Activated T-helper 17 cell treated with anti-CD3 and anti-CD28 coated beads, Interleukin-2, amount 50 U/mL, for 72 hours (primary cell): ENCODE measurements at places on chromosomes 4 and X. TPM values are rescaled to one million over a fixed set of nuclear protein-coding genes. Genes with fewer than 3 reads are reported as not detected.

- peak; percentile 28 for ATAC-seq
Observed at GRCh38 chrX:153944140-153944799, at the start of gene RENBP. RENBP (minus strand) TSS chrX:153944643; CDS start chrX:153944610, 33 bp downstream.

DNA sequence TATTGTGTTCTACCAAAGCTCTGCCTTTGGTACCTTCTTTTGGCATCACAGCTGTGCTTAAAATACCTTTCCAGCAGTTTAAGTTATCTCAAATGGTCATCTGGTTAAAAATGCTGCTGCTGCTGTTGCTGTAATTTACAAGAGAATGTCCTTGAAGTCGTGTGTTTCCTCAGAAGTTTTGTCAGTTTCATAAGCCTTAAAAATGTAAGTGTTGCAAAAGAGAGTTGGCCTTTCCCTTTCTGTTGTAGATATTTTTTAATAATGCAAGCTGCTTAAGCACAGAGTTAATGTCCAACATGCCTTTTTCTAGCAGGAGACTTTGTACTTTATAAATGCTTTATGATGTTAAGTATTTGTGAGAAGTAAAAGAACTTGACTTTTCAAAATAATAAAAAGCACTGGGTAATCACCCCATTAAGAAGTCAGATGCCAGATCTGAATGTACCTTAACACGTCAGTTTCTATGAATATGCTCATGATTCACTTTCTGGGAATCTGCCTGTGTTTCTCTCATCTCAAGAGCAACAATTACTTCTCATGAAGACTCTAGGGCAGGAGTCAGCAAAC, 35.3 kb upstream of the TENM3 start:
- ATAC-seq: peak; percentile 14

GRCh38 chr4:147773261-147774184, 41.6 kb downstream of the ARHGAP10 start:
- no peak for ATAC-seq

DNA sequence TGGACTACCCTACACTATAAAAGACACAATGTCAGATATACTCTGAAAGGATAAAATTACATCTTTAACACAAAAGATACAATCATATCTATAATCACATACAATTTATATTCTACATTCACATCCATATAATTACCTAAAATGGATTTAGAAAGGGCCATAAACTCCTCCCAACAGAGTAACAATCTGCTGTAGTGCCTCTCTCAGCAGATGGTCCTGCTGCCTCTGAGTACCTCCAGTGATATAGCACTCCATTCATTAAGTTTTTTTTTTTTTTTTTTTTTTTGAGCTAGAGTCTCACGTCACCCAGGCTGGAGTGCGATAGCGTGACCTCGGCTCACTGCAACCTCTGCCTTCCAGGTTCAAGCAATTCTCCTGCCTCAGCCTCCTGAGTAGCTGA, 7.4 kb downstream of the ANKRD37 start:
- no peak for ATAC-seq

GRCh38 chrX:130251671-130252070, 17.0 kb downstream of the ZNF280C start:
- ATAC-seq: no peak

DNA sequence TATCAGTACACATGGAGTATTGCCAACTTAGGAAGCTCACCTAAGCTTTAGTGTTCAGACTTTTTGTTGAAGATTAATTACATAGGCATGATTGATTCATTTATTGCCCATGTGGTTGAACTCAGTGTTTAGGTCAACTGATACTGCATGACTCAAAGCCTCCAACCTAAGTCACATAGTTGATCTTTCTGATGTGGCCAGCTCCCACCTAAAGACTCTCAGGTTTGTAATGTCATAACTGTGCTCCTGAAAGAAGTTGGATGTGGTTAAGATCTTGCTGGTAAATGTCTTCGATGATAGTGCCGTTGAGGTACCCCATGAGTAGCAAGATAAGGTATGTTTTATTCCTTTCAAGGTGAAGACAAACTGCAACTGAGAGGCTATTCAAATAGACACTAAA, 192.5 kb downstream of the EDA start:
- peak; percentile 95 for ATAC-seq

Gene GUCY1B1
- total RNA-seq: 0.11 TPM

Gene CYSLTR1
- total RNA-seq: 1.7 TPM

DNA sequence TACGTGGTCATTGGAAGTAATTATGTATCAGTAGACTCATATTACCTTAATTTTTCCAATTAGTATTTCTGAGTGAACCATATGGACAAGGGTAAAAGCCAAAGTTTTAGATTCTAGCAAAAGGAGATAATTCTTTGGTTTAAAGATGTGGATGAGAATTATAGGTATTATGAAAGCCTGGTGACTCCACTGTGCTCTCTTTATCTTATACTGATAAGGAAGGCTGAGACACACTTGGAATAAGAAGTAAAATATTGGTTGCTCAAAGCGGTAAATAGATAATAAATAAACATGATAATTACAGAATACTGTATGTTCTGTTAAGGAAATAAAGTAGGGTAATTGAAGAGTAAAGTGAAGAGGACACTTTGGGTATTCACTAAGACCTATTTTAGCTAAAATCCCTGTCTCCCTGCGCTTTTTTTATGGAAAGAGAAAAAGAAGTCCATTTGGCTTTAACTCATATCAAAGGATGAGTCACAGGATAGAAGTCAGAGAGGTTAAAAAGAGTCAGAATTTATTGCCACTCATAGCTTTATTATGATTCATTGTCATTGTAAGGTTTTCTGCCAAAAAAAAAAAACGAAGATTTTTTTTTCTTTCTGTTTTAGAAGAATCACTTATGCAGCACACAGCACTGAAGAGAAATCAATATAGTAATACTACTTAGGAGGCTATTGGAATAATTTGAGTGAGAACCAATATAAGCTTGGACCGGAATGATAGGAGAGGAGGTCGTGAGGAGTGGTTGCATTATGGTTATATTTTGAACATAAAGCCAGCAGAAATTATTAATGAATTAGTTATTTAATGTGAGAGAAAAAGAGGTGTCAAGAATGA, 2463.1 kb downstream of the ARAP2 start:
- no peak for ATAC-seq

DNA sequence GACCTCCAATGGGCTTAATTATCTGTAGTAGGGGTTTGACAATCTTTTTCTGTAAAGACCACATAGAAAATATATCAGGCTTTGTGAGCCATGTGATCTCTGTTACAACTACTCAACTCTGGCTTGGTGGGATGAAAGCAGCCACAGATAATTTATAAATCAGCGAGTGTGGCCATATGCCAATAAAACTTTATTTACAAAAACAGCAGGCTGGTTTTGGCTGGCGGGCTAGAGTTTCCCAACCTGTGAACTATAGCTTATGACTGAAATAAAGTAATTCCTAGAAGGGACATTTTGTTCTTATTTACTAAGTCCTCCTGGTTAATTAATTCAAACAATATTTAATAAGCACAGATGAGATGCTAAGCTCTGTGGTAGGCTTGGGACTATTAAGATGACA, 35.9 kb upstream of the AMELX start:
- ATAC-seq: no peak

Gene TLR3
- not detected for total RNA-seq

DNA sequence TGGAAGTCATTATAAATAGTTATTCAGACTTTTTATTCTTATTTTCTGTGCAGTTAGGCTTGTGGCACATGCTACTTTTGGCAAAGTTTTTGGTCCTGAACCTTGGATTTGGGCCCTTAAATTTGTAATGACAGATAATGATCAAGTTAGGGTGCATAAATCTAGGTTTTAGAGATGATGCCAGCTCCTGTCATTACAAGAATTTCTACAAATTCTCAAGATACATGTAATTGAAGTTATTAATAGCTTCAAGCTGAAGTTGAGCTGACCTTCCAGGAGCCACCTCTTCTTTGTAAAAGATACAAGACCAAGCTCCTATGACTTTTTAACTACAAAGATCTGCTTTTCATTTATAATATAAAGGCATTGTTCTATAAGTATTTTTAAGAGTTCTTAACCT, 255.6 kb upstream of the UGT8 start:
- ATAC-seq: no peak

DNA sequence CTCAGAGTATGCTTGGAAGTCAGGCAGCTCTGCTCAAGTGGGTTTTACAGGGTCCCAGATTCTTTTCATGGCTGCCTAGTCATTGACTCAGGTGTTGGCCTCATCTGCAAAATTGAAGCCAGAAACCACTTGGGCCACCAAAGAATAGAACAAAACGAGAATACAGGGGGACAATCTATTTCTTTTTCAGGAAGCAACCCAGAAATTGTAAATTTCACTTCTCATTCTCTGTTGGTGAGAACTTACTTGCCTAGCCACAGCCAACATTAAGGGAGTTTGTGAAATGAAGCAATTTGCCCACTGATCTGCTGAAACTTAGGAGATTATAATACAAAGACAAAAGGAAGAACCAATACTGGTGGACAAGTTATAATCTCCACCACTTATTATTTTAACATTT, 8.6 kb upstream of the TKTL2 start:
- no peak for ATAC-seq

Gene TEX13D
- total RNA-seq: 0.16 TPM

Gene F11
- total RNA-seq: not detected

Gene IL1RAPL1
- total RNA-seq: not detected

GRCh38 chr4:110953191-110953590, 330.3 kb upstream of the PITX2 start:
- ATAC-seq: no peak

Gene PSMD10
- 39.3 TPM for total RNA-seq

GRCh38 chr4:79678472-79679202, 270.6 kb upstream of the GK2 start:
- no peak for ATAC-seq

- no peak for ATAC-seq
Observed at GRCh38 chr4:165721815-165722214, 151.2 kb upstream of the TLL1 start.

DNA sequence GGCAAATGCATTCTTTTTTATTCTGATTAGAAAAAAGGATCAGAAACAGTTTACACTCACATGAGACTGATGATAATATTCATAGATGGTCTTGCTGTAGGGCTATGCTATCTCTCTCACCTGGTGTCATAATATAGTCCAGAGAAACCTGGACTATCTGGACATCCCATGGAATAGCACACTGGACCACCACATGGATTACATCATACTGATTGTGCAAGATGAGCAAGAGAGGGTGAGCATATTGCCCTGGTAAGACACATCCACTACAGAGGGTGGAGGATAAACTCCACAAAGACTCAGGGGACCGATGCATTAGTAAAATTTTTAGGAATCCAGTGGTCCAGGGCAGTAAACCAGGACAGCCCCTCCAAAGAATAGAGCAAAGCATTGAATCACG, 8.2 kb downstream of the SYN1 start:
- ATAC-seq: no peak

GRCh38 chrX:129493643-129494042, 29.6 kb downstream of the SMARCA1 start:
- no peak for ATAC-seq

DNA sequence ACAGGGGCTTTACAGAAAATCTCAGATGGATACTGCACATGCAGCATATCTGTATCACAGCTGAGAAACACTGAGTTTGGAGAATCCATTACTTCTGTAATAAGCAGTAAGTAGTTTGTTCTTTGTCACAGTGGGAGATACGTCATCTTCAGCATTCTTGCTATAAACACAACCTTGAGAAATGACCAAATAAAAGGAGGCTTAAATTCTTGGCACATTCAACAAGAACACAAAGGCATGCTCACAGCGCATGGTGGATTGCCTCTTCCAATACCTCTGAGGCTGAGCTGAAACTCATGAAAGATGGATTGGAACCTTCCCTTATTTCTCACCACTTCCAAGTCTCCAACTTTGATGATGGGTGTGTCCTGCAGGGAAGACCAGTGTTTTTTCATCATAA, 54.5 kb downstream of the ANXA5 start:
- ATAC-seq: no peak

- no peak for ATAC-seq
Observed at GRCh38 chrX:114332766-114333165, 251.1 kb upstream of the HTR2C start.

Gene UGT2B11
- total RNA-seq: not detected

- no peak for ATAC-seq
Observed at GRCh38 chrX:11135564-11136185, 24.5 kb downstream of the HCCS start.

DNA sequence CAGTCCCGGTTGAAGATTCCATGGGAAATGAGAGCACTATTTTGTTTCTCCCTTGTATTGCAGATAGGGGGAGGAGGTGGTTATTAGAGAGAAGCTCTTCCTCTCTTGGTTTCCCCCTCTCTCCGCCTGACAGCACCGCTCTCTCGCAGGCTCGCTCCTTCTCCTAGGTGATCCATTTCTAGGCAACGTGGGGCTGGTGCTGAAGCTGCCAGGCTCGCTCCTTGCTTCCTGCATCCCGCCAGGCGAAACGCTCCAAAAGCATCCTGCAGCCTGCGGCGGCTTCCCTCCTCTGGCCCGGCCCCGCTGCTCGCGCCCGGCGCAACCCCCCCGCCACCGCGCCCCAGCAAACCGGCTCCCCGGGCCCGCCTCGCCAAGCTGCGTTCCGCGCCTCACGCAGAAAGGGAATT, at the start of gene GRID2:
GRID2 (plus strand) TSS at position 346 of the 407 bp plus-strand sequence.
- no peak for ATAC-seq

DNA sequence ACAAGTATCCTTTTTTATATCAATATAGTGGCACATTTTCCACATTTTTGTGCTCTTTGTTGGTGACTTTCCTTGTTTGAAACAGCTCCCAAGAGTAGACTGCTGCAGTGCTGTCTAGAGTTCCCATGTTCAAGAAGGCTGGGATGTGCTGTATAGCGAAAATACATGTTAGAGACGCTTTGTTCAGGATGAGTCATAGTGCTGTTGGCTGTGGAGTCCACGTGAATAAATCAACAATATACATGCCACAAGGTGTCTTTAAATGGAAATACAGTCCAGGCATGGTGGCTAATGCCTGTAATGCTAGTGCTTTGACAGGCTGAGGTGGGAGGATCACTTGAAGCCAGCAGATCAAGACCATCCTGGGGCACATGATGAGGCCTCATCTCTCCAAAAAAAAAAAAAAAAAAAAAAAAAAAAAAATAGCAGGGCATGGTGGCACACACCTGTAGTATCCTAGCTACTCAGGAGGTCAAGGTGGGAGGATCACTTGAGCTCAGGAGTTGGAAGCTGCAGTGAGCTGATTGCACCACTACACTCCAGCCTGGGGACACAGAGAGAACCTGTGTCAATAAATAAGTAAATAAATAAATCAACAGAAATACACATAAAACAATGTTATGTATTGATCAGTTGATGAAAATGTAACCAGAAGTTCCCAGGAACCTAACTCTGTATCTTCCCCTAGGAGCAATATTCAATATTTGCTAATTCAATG, 256.8 kb upstream of the STS start:
- no peak for ATAC-seq

GRCh38 chr4:46934726-46935125, 25.7 kb upstream of the COX7B2 start:
- ATAC-seq: no peak
